ENCODE measurements at places on chromosomes 12 and 14.

DNA sequence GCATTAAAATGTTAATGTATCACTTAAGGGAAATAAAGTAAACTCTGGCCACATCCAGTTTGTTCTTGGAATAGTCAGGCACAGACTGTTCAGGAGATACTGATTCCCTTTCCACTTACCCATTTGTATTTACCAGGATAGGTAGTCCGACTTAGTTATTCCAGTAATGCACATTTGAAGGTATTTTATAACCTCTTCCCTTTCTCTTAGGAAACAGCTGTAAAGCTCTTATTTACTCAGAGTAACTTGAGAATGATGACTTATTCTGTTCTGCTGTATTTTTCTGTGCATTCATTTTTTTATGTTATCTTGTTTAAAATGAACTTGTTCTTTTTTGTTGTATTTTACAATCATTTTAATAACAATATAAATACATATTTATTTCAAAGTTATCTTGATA, 78.0 kb downstream of the METTL25 start:
- no peak for DNase-seq

GRCh38 chr12:109744986-109745942, 31.6 kb downstream of the FAM222A start:
- DNase-seq = no peak

- no peak for DNase-seq
These were observed 13.6 kb upstream of the TPCN1 start for GRCh38 chr12:113207613-113208040.

DNA sequence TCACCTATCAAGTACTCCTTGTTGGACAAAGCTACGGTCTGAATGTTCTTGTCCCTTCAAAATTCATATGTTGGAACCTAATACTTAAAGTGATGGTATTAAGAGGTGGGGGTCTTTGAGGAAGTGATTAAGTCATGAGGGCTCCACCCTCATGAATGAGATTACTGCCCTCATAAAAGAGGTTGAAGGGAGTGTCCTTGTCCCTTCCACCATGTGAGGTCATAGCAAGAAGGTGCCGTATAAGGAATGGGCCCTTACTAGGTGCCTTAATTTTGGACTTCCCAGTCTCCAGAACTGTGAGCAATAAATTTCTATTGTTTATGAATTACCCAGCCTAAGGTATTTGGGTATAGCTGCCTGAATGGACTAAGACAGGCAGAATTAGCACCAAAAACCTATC, 191.1 kb upstream of the NUDT4 start:
- no peak for DNase-seq

DNA sequence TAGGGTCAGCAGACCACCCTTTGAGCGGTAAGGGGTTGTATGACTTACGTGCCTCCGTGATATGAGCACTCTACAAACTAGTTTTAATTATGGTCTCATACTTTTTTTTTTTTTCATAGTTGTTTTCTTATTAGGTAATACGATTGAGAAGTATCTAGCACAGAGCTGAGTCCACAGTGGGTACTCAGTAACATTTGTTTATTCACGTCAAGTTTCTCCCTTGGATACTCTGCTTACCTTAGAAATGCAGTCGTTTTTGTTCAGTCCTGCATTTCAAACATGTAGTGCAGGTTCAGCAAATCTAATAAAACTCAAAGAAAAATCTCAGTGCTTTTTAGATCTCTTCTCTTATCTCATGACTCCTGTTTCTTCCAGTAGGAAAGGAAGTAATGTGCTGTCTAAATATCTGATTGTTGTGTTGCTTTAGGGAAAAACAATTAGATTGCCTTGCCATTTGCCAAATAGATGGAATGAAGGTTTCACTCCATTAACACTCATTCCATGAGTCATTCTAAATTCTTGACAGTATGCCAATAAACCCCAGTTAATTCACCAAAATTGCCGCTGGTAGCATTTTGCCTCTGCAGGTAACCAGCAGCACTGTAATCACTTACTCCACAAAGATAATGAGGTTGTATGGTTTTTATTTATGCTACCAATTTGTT, 118.9 kb downstream of the PTCSC3 start:
- no peak for DNase-seq
